ENCODE measurements at places on chromosomes 16 and 17.
A peak's percentile ranks its signal among the peaks of the same experiment; 100 is the strongest.

GRCh38 chr16:67773569-67774456 is 32.5 kb downstream of the RANBP10 start:
- no peaks in the 10 kb centered on the region for H3K27me3 ChIP-seq
- no peak overlapping the region for H3K4me3 ChIP-seq
- no peaks in the 10 kb centered on the region for H3K4me1 ChIP-seq

DNA sequence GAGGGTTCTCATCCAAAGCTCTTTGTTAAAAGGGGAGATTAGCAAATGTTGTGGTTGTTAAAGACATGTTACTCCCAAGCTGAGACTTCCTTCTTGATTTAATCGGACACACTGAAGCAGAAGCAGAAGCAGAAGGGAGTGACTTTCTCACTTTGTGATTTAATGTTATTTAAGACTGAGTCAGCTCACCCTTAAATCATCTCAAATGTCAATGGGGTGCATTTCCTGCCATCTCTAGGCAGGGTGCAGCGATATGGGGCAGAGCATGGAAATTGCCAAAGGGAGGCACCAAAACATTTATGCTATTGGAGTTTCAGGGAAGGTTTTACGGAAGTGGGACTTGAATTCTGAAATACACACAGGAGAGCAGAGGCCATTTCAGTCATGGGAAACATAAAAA is 283.6 kb downstream of the ABCC12 start:
- no peaks in the 10 kb centered on the region for H3K36me3 ChIP-seq
- H3K4me1 ChIP-seq = no peaks in the 10 kb centered on the region
- H3K4me3 ChIP-seq = no peak overlapping the region
- no peak for DNase-seq

DNA sequence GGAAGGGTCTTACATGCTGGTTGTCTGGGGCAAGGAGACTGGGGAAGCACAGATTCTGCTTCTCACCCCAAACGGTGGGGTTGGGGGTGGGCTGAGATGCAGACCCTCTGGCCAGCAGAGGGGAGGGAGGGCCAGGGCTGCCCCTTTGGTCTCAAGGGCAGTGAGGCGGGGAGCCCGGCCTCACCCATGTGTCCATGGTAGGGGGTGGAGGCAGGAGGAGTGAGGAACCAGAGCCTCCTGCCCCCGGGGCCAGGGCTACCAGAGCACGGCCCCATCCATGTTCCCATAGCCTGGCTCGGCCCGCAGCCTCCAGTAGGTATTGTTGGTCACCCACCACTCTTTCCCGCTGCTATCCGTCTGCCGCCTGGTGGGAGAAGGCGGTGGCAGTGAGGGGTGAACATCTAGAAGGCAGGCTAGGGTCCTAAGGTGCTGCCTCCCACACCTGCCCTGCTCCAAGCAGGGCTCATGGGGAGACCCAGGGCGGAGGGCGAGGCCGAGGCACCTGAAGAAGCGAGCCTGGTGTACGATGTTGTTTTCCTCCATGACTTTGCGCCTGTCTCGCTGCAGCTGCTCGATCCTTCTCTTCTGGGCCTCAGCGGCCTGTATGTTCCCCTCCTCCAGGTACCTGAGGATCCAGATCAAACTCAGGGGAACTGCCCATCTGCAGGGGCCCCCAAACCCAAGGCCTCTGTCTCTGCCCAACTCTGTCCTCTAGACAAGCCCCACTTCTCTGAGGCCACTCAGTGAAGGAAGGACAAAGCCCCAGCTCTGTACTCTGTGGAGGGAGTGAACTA is 13.4 kb downstream of the OSBPL7 start:
- H3K27me3 ChIP-seq = no peaks in the 10 kb centered on the region
- H3K4me3 ChIP-seq = no peak overlapping the region
- H3K27ac ChIP-seq = no peak overlapping the region

DNA sequence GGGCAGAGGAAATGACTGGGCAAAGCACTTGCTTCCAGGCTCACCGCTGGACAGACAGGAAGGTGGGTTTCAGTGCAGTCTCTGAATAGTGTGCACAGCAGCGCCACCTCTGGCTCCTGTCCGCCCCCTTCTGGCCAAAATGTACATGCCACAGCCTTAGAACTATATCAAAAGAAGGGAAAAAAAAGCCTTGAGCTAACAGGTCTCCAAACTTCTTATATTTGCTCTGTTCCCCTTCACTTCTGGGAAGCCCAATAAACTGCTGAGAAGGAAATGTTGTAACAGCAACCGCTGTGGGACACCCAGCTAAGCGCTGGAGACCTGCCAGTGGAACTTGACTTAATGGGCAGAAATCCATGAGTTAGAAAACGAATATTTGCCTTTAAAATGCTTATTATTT is 17.5 kb downstream of the COG7 start:
- H3K36me3 ChIP-seq = no peaks in the 10 kb centered on the region
- H3K4me3 ChIP-seq = no peak overlapping the region
- H3K27ac ChIP-seq = no peak overlapping the region

GRCh38 chr16:51147776-51148677 is 3.0 kb downstream of the SALL1 start:
- peak overlapping the region; percentile 97 for H3K27ac ChIP-seq
- peak overlapping the region; percentile 69 for H3K4me3 ChIP-seq

GRCh38 chr17:75557075-75557851 is 30.3 kb upstream of the MYO15B start:
- no peaks in the 10 kb centered on the region for H3K27me3 ChIP-seq
- H3K36me3 ChIP-seq = no peaks in the 10 kb centered on the region
- peak; percentile 44 for DNase-seq
- no peaks in the 10 kb centered on the region for H3K4me1 ChIP-seq
- peak overlapping the region; percentile 49 for H3K27ac ChIP-seq

GRCh38 chr16:57361404-57361803 is 2.8 kb downstream of the CCL22 start:
- H3K27me3 ChIP-seq = no peaks in the 10 kb centered on the region
- H3K36me3 ChIP-seq = no peaks in the 10 kb centered on the region
- no peak overlapping the region for H3K27ac ChIP-seq
- no peaks in the 10 kb centered on the region for H3K4me1 ChIP-seq

DNA sequence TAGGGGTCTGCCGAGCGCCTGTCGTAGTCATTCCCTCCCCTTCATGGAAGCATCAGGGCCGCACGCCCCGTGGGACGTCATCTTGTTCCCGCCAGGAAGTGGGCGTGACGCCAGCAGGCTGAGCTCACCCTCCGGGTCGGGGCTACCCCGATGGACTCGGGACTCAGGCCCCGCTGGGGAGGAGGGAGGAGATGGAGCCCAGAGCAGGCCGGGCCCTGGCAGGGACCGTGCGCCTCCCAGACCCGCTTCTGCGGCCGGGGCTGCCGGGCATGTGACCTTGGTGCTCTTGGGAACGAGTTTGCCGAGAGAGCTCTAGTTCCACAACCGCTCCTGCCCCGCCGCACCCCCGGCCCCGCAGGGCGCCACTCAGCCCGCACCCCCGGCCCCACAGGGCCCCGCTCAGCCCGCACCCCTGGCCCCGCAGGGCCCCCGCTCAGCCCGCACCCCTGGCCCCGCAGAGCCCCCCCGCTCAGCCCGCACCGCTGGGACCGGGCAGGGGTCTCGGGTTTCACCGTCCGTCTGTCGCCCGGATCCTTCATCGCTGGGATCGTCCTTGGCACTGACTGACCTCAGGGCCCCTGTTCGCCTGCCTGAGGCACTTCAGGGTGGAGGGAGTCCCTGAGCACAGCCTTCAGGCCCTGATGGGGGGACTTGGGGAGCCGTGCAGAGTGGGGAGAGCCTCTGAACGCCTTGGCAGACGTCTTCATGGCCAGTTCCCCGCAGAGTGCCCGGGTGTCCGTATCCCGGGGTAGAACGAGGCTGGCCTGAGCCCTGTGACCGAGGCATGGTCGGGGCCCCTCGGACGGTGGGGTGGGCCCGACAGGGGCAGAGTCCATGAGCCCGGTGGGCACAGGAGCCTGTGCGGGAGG is 5.8 kb downstream of the CACNA1H start:
- H3K27ac ChIP-seq = peak overlapping the region; percentile 70
- H3K27me3 ChIP-seq = no peaks in the 10 kb centered on the region
- H3K36me3 ChIP-seq = no peaks in the 10 kb centered on the region
- H3K4me3 ChIP-seq = no peak overlapping the region
- peak; percentile 84 for DNase-seq

DNA sequence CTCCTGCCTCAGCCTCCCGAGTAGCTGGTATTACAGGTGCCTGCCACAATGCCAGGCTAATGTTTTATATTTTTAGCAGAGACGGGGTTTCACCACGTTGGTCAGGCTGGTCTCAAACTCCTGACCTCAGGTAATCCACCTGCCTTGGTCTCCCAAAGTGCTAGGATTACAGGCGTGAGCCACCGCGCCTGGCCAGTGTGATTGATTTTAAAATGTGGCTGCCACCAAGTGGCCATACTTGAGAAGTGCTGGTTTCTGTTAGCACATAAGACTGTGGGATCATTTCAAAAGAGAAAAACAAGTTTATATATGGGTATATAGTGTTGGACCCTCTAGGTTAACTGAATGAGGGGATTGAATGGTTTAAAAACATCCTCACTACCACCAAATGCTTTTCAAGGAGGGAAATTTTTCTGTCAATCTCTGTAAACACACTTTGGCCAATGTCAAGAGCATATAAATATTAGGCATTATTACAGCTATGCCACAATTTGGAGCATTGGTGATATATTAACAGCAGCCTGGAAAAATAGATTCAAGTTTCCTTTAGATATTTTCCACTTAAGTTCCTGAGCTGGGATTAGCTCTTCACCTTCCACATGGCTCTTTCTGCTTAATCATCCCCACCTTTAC is 13.5 kb upstream of the DHRS13 start:
- H3K36me3 ChIP-seq = no peaks in the 10 kb centered on the region
- H3K4me1 ChIP-seq = no peaks in the 10 kb centered on the region
- H3K27ac ChIP-seq = no peak overlapping the region
- DNase-seq = peak; percentile 36
- H3K27me3 ChIP-seq = no peaks in the 10 kb centered on the region

DNA sequence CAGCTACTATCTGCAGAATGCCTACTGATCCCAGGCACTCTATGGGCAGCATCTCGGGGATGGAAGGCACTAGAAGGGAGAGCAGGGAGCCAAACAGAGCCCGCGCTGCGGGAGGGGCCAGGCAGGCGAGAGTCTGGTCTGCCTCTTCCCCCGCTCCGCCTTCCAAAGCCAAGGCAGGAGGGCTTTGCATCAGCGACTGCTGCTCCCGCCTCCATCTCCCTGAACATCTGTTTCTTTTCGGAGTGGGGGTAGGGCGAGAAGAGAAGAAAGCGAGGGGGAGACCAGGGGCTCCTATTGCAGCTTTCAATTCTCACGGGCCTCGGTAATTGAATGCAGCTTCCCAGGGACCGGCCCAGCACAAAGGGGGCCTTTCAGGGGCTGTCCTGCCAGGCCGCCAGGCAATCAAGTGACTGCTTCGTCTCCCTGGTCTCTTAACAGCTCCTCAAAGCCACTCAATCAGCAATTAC is 31.4 kb upstream of the CDC42EP4 start:
- no peaks in the 10 kb centered on the region for H3K27me3 ChIP-seq
- no peaks in the 10 kb centered on the region for H3K36me3 ChIP-seq
- H3K27ac ChIP-seq = peak overlapping the region; percentile 90
- peak overlapping the region; percentile 17 for H3K4me3 ChIP-seq

DNA sequence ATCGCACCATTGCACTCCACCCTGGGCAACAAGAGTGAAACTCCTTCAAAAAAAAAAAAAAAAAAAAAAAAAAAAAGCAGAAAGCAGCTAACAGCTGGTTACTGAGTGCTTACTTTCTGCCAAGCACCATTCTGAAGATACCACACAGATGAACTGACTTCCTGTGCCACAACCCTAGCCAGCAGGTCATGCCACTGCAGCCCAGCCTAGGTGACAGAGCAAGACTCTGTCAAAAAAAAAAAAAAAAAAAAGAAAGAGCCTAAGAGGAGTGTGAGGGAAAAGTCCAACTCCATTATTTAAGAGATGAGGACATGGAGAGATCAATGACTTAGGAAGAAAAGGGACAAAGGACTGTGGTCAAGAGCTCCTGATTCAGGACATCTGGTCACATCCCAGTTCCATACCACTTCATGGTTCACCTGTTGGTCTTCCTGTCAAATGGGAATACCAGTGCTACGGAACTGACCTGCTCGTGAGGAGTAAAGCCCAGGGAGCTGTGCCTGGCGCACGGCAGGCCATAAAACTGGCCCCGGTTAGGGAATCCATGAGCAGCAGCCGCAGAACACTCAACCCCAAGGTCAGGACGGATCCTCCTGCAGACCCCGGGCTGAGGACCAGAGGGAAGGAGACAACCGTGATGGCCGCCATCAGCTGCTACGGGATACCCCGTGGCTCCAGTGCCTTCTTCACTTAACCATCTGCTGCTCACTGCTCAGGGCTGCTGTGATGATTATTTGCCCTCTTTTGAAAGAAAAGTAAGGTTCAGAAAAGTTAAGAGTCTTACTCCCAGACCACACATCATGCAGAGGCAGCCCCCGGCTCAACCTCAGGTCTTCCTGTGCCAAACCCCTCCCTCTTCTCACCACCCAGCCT is 950 bp downstream of the KLHDC4 start:
- no peaks in the 10 kb centered on the region for H3K4me1 ChIP-seq
- H3K4me3 ChIP-seq = peak overlapping the region; percentile 84
- H3K27ac ChIP-seq = peak overlapping the region; percentile 85
- no peaks in the 10 kb centered on the region for H3K27me3 ChIP-seq
- DNase-seq = no peak
- H3K36me3 ChIP-seq = no peaks in the 10 kb centered on the region

DNA sequence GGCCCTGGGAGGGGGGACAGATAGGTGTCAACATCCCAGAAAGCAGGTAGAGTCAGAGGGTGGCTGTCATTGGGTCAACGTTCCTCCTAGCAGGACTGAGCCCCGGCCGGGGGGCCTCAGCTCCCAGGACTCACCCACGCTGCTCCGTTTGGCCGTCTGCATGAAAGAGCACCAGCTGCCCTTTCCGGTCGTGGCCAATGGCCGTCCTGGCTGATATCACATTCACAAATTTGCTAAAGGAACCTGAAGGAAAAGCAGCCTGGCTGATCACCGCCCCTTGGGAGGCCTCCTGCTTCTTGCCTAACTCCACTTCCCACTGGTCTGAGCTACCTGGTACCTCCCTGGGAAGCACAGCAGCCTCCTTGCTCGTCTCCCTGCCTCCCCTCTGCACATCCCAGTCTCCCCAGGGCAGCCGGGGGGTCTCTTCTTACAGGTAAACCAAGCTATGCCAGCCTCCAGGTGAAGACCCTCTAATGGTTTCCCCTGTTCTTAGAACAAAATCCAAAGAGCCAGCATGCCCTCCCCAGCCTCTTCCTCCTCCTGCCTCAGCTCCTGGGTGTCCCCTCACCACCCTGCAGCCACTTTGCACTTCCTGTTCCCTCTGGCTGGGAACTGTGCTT is 3.4 kb downstream of the NAGPA start:
- no peaks in the 10 kb centered on the region for H3K4me1 ChIP-seq
- no peaks in the 10 kb centered on the region for H3K36me3 ChIP-seq
- H3K4me3 ChIP-seq = no peak overlapping the region
- no peaks in the 10 kb centered on the region for H3K27me3 ChIP-seq
- DNase-seq = no peak

All from uterus (tissue), 4 donors.